Myocyte (in vitro differentiated cells): ENCODE measurements at places on chromosomes 12 and 14. TPM values are rescaled to one million over a fixed set of nuclear protein-coding genes. Genes with fewer than 3 reads are reported as not detected.

- no peak for DNase-seq
Observed at GRCh38 chr14:104549536-104550339, 29.8 kb upstream of the C14orf180 start.

The B4GALNT3 gene
- 0.86 and 2.3 TPM in 2 replicates for total RNA-seq

The TAS2R9 gene
- total RNA-seq: not detected in 2 replicates

DNA sequence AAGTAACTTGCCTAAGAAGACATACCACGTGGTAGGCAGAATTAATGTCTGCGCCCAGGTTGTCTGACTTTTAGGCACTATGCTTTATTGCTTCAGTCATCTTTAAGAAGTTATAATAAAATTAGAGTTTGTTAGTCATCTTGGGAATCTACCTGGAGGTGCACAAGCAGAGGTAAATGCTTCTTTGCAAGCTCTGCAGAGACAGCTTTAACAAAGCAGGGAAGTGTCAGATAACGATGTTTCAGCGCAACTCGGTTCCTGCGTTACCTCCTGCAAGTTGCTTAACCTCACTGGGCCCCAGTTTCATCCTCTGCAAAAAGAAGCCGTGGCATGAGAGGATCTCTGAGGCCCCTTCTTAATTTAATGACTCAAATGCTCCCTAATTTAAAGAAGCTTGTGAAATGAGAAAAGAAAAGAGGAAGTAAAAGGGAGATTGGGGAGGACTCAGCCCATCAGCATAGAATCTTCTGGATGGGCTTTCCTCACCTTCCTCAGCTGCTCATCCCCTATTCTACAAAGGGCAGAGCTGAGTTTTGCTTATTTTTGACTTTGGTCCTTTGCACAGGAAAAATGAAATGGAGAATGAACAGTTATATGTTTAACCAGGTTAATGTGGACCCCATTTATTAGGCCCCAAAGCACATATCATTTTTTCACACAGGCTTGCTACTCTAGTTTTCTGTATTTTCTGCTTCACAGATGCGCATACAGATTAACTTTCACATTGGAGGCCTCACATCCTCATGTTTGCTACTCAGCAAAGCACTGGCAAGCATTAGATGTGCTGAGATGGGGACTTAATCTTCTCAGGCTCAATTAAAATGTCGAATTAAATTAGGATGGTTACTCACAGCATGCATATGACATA lies 5.1 kb downstream of the ARHGDIB start:
- no peak for DNase-seq

The KRT83 gene
- not detected in 2 replicates for total RNA-seq

The C12orf60 gene
- 1.5 and 1.8 TPM in 2 replicates for total RNA-seq

The C14orf180 gene
- total RNA-seq: 0.67 TPM in 1 of 2 replicates, not detected in the other

DNA sequence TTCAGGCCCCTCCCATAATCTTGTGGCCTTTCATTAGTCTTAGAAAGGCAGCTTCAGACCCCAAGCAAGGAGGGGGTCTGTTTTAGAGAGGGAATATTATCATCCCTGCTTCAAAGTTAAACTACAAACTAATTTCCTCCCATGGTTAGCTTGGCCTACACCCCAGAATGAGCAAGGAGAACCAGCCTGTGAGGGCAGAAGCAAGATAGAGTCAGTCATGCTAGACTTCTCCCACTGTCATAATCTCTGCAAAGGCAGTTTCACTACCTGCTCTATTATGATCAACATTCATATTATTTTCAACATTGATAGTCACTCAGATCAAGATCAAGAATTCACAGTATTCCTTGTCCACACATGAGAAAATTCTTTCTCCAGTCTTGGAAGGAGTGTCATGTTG lies 105.1 kb downstream of the GXYLT1 start:
- DNase-seq: no peak

GRCh38 chr14:31994391-31995033 lies 82.6 kb upstream of the ARHGAP5 start:
- no peak for DNase-seq

The ZBTB42 gene
- 7.6 TPM in 2 replicates for total RNA-seq

The SMAGP gene
- total RNA-seq: 2.9 and 3.6 TPM in 2 replicates

DNA sequence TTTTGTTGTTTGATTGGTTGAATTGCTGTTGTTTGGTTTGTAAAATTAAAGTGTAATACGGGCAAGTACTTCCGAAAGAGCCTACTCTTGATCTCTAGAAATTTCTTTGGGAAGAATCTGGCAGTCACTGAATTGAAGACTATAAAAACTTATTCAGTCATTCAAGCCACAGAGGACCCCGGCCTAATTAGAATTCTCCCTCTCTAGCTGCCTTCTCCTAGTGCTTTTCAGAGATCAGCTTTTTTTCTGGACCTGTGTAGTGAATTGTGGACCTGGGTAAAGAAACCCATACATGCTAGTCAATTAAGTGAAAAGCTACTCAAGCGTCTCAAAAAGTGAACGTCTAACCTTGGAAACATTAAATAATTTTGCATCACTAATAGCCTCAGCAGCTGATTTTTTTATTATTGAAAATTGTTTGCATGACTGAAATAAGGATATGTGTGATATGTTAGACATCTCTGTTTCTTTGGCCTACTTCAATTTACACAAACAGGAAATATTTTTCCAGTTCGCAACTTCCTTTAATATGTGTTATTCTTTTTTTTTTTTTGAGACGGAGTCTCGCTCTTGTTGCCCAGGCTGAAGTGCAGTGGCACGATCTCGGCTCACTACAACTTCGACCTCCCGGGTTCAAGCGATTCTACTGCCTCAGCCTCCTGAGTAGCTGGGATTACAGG lies 27.2 kb downstream of the EFCAB11 start:
- DNase-seq: no peak

The OLR1 gene
- total RNA-seq: not detected in 2 replicates

The DLGAP5 gene
- total RNA-seq: 0.27 and 0.94 TPM in 2 replicates

The BCL11B gene
- 0.03 and 0.05 TPM in 2 replicates for total RNA-seq

GRCh38 chr14:79419571-79420327 lies 791.6 kb downstream of the DIO2 start:
- no peak for DNase-seq

DNA sequence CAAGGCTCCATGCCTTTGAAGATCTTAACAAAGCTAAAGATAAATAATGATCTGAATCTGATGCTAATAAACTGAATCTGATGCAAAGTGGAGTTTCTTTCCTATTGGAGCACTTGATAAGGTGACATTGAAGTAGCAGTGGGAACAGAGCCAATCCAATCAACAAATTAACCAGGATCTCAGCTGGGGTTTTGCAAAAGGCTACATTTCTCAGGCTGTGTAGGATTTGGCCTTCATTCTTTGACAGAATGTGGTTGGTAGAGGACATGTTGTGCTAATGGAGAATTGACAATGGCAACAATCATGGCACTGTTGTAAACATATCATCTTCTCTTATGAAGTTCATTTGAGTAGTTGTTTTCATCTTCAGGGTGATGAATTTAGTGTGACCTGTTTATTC lies 164.9 kb downstream of the CCDC91 start:
- DNase-seq: no peak

DNA sequence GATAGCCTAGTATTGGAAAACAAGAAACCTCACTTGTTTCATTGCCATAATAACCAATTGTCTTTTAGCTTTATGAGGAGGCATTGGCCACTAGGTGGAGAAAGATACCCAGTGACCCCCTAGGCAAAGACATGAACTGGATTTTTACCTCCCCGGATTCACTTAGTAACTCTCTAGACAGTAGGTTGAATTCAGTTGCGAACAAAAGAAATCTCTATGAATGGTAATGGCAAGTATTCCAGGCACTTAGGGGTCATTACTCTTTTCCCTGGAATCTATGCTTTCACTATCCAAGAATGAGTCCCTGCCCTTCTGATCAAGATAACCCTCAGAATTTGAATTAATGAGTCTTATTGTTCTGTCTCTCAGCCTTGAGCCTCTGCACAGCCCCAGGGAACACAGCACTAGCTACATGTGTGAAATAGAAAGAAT lies 29.5 kb upstream of the RHOJ start:
- peak; percentile 7 for DNase-seq

DNA sequence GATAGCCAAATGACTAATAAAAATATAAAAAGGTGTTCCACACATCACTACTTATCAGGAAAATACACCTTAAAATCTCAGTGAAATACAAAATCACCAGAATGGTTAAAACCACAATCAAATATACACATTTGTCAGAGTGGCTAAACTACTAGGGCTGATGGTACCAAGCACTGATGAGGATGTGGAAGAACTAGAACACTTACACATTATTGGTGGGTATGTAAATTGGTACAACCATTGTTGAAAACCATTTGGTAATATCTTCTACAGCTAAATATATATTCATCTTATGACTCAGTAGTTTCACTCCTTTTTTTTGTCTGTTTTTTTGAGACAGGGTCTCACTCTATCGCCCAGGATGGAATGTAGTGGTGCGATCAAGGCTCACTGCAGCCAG lies 48.5 kb upstream of the TTC7B start:
- DNase-seq: no peak

DNA sequence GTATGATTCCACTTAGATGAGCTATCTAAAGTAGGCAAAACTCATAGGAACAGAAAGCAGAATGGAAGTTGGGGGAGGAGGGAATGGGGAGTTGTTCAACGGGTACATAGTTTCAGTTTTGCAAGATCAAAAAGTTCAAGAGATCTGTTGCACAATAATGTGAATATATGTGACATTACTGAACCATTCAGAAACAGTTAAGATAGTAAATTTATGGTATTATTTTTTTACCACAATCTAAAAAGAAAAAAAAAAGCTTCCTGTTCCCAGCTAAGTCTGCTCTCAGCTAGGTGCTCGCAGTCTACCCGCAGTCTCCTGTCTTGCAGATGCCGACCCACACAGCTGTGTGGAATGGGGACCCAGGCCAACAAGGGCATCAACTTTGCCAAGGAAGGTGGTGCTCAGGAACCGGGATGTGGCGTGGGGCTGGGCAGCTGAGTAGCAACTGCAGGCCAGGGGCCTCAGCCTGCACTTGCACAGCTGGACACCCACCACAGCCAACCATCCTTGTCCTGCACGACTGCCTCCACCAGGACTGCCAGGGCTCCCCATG lies 15.3 kb upstream of the ANO6 start:
- no peak for DNase-seq

The MYF6 gene
- total RNA-seq: 28.1 and 119 TPM in 2 replicates

DNA sequence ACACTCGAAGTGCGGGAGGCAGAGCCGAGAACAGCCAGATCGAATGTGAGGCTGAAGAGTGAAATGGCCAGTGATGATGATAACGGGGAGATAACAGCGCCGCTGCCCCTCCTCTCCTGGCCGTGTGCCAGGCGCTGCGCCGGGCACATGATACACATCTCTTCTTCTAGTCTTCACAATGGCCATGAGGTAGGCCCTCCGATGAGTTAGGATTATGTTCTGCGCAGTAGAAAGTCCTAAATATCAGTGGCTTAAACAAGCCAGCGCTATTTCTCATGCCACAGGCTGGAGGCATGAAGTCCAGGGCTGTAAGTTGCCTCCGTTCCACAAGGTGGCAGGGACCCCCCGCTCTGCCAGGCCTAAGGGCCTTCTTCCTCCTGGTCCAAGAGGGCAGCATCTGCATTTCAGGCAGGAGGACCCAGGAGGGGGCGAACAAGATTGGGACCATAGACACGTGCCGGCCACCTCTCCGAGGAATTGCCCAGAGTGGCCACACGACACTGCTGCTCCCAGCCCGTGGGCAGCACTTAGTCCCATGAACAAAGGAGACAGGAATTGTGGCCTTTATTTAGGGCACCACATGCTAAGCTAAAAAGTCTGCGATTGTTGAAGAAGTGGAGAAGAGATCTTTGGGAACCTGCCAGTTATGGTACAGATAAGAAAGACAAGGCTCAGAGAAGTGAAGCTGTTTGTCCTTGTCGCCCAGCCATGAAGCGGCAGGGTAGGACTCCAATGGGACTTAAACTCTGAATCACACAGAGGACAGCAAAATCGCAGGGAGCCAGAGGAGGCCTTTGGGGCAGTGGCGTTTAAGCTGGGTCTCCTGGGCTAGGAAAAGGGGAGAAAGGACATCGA lies 10.9 kb upstream of the HVCN1 start:
- DNase-seq: no peak

DNA sequence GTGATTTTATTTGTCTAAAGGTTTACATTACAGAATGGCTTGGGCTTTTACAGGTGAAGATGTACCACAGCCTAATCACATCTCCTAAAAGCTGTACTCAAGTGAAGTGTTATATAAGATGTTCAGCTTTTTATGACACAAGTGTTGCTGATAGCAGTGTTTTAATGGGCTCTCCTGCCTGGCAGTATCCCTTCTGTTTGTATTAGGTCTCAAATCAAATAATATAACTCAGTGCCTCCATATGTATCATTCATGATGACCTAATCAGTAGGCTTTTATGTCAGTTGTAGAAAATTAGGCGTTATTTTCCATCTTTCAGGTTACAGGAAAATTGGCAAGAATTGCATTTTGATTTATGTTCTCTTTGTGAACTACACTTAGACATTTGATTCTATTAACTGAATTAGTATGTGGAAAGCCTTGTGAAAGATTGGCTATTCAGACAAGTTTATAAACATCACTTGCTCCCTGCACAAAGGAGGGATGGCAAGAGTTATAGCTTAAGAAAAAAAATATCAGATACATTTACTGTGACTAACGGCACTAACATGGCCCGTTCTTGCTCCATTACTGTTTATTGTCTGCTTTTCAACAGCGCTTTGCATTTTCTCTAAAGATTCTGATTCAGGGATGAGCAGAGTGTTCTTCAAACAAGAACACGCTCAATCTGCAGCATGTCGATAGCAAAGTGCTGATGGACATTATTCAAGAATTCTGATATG lies 143.7 kb upstream of the DIO2 start:
- no peak for DNase-seq

The SYNJ2BP gene
- total RNA-seq: 23.9 and 33.3 TPM in 2 replicates
